Stimulated activated CD4-positive, alpha-beta T cell treated with anti-CD3 and anti-CD28 coated beads, Interleukin-12 subunit alpha, Interleukin-12 subunit beta, amount 100 ng/mL, for 4 hours (primary cell): ENCODE measurements at places on chromosomes 3 and 15.

GRCh38 chr3:67593761-67594234 is 60.6 kb downstream of the SUCLG2 start:
- no peak for DNase-seq

GRCh38 chr3:30996467-30996866 is 102.0 kb upstream of the GADL1 start:
- no peak for DNase-seq

GRCh38 chr3:73480187-73480672 is 144.5 kb downstream of the PDZRN3 start:
- no peak for DNase-seq

- DNase-seq, result no peak
Observed at GRCh38 chr3:114582929-114583328, 289.1 kb downstream of the TIGIT start.

DNA sequence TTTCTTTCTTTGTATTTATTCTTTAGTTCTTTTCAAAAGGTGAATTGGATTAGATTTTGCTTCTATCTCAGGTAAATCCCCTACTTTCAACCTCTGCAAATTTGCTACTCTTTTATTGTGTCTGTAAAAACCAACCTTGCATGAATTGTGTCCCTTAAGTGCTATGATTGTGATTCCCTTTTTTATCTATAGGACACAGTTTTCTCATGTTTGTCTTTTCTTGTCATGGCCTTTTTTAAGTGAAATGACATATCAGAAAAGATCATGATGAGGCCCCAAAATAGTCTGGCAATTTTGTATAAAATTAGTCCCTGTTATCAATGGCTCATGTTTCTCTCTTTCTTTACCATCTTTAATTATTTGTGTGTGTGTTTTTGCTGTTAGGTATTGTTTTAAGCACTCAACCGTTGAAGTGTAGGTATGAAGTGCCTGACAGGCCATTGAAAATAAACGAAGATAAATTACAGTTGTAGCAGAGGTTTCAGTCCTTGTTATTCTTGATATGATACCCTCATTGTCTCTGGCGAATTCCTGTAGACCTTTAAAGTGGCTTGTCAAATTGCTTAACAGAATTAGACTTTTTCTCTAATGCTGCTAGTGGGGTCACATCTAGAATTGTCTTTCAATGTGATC is 184.3 kb downstream of the UBE2E2 start:
- DNase-seq, result no peak

DNA sequence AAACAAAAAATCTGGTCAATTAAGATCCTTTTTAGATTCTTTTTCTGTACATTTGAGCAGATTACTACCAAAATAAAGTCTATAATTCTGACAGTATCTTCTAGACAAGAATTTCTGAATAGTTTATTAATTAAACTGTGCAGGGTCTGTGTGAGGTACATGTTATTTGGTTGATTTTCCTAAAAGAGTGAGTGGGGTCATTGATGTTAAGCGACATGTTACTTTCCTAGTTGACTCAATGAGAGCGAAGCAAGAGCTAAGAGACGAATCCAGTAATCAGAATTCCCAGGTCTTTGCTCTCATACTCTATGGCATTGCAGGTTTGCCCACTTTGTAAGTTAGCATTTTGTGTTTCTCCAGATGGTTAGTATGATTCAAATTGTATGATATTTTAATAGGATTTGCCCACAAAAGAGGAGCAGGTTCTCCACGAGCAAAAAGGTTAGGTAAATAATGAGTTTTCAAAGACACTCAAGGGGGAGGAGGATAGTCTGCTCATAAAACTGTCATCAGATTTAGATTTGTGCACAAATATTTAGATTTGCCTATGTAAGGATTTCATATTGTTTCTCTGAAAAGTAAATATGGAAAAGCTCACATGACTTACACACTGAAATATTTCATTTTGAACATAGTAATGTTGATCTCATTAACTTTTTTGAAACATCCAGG is 217.2 kb upstream of the CGNL1 start:
- no peak for DNase-seq

DNA sequence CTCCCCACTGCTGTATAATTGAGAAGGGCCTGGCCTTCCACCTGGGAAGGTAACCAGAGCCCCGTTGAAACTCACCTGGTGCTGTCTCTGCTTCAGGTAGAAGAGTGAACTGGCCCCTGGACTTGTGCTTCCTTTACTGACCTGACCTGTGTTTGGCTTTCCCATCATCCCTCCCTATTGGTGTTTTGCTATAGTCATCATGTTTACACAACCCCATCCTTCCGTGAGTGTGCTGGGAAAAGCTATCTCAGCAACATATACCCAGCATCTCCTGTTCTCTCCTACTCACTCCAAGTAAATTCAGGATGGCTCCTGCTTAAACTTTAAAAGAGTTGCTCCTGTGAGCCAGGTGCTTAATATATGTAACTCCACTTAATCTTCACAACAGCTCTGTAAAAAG is 77.2 kb upstream of the TSC22D2 start:
- no peak for DNase-seq

DNA sequence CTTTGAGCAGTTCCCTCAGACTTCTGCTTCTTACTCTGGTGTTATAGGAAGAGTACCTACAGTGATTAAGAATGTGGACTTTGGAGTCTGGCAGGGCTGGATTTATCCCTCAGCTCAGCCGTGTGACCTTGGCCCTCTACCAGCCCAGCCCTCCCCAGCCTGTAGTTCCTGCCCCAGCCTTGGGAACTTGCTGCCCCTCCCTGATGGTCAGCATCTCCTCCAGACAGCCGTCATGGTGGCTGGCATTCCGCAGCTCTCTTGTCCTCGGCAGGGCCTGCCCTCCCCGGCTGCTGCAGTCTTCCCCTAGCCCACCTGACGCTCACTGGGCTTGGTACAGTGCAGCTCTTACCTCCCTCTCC is 21.9 kb upstream of the CPNE9 start:
- DNase-seq, result no peak

- DNase-seq, result no peak
Observed at GRCh38 chr15:86329311-86330013, 249.8 kb downstream of the AGBL1 start.

DNA sequence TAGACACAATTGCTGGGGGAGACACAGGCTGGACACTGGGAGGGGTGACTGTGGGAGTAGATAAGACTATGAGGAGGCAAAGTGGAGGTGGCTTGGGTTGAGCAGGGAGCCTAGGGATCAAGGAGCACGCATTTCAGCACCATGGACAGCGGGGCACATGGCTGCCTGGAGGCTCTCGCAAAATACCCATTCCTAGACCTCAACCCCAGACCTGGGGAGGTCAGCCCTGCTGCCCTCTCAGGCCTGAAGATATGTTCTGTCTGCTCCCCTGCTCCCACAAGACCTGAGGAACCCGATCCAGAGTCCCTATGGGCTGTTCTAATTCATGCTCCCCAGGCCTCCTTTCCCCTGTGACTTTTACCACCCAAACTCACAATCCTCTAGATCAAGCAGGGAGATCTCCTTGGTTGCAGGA is 16.0 kb upstream of the CPEB1 start:
- peak; percentile 43 for DNase-seq

GRCh38 chr3:138944929-138945708 is 1.8 kb downstream of the FOXL2 start:
- no peak for DNase-seq

DNA sequence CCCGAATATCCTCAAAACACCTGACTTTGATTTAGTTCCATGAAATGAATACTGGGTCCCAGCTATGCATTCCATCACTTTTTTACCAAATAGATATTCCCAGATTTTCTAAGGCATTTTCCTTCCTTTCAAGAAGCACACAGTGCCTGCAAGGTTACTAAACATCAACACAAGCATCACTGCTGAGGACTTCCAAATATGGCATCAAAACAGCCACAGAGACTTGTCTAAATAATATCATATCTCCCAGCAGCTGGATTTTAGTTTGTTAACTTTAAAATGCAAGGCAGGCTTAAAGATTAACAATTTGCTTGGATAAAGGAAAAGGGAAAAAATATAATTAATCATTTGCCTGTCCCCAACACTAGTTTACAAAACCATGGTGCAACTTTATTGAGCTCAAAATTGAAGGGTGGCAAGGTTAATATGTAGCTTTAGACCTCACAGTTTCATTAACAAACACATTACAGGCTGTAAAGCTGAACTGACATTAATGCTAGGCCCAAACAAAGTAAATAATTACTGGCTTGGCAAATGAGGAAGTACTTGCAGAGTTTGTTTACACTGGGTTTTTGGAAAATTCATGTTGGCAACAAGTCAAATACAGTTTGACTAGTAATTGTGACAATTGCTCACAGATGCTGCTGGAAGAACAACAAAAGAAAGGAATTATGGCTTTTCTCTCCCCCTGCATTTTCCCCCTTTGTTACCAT is 401.7 kb upstream of the CDIN1 start:
- DNase-seq, result no peak
